ENCODE measurements at places on chromosomes 4 and X.

- DNase-seq: no peak
Observed at GRCh38 chr4:182649698-182650477, 267.3 kb downstream of the DCTD start.

- DNase-seq: no peak
Observed at GRCh38 chr4:67546004-67546356, 677 bp upstream of the CENPC start.

GRCh38 chr4:168409089-168409801, 71.0 kb downstream of the DDX60L start:
- DNase-seq: no peak

DNA sequence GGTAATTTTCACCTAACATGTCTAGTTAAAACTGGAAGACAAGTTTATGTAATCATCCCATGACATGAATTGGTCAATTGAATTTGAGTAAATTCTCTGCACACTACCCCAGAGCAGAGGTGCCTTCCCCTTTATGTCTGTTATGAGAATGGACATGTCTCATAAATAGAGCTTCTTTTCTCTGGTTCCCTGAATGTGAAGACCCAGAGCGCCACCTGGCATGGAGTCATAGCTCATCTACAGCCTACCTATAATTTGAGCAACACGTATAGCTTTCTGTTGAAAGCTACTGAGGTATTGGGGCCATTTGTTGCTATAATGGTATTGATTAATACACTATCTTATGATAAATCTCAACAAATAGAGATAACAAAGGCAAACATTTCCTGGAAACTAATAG, 626.5 kb upstream of the GALNTL6 start:
- DNase-seq: no peak

GRCh38 chr4:39446842-39447573, 11.7 kb downstream of the RPL9 start:
- peak; percentile 35 for DNase-seq

- no peak for DNase-seq
Observed at GRCh38 chrX:47649271-47649670, 1.1 kb downstream of the ELK1 start.

DNA sequence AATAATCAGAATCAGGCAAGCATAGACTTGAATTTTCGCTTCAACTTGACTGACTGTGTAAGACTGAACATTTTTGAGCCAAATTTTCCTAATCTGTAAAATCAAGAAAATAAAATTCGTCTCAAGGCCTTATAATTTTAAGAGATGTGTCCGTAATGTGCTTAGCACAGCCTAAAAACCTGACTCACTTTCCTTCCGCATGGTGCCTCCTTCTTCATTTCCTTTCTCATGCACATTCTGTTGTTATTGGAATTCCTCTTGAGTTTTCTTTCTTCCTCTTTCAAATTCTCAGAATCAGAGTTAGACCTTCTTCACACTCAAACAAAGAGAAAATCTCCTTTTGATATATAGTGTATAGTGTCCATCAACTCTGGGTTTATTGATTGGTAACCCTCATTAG, 208.9 kb upstream of the SLIT2 start:
- DNase-seq: no peak

- no peak for DNase-seq
Observed at GRCh38 chrX:49188468-49189076, 2.4 kb upstream of the PRICKLE3 start.

GRCh38 chr4:168021666-168022065, 70.7 kb upstream of the ANXA10 start:
- DNase-seq: no peak

- no peak for DNase-seq
Observed at GRCh38 chr4:91032725-91033445, 905.7 kb downstream of the CCSER1 start.

DNA sequence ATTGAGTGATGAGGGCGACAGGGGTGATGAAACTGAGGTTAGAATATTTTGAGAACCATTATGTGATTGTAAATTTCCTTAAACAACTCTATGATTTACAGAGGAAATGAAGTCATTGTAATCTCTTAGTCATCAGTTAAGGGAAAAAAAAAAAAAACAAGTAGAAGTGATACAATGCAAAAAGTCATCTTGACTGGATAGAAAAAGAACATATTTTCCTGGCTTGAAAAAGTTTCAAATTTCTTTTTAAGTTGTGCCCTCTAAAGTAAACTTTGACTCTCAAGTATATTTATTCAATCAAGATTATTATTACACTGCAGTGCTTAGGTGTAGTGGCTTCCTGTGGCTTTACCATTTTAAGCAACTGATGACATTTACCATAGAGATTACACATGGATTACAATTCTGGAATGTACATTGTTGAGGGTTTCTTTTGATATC, 40.6 kb downstream of the GABRB1 start:
- no peak for DNase-seq

GRCh38 chr4:89700766-89701423, 136.1 kb downstream of the SNCA start:
- no peak for DNase-seq

DNA sequence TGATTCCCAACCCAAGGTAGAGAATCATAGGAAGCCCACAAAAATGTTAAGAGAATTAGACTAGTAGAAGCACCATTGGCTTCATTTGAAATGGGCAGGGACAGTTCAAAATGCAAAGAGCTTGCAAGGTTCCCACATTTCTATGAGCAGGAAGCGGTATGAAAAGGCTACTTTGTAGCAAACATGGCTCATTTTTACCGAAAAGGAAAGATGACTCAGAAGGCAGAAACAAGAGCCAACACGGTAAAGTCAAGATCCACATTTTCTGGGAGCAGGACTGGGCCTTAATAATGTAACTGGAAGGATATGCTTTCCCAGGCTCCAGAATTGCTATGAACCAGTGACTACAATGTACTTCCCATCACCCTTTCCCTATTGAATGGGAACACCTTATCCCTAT, 89.5 kb downstream of the GLRA3 start:
- DNase-seq: no peak

GRCh38 chr4:10810411-10810810, 125.8 kb upstream of the CLNK start:
- no peak for DNase-seq

DNA sequence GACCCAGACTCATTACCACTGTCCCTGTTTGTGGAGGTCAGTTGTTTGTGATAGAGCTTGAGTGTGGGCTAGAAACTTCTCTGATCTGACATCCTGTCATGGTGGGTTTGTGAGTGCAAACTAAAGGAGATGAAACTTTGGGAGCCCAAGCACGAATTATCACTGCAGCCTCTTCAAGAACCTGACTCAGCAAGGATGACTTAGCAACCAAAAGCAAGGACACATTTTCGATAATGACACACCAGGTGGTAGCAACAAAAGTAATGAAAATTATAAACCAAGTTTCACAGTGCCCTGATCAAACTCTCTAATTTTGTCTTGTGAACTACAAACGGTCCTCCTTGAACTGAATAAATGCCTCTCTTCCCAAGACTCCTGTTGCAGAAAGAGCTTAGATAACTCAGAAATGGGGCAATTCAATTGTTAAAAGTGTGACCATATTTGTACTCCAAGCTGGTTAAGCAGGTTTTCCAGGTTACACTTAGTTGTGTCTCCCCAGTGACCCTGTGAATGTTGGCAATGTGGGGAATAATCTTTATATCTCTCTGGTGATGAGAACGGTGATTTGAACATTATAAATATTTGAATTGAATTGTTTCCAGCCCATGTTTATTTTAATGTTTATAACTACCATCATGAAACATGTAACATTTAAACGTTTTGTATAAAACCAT, 52.6 kb upstream of the ATP8A1 start:
- no peak for DNase-seq

DNA sequence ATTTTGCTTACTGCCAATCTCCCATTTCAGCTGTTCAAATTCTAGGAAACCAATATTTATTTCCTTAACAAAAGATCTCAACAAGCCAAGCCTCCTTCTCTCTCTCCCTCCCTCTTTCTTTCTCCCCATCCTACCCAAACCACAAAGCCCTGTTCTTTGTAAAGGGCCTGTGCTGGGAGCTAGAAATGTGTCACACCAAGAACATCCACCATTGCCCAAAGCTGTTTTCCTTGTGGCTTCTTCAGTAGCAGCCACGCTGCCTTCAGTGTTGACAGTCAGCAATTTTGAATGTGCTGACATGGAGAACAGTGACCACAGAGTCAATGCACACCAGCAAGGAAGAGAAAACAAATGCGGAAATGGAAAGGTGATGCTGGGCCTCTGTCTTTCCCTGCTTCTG, 203.0 kb downstream of the MAML3 start:
- DNase-seq: no peak

GRCh38 chr4:30073011-30073710, 647.0 kb upstream of the PCDH7 start:
- DNase-seq: no peak

DNA sequence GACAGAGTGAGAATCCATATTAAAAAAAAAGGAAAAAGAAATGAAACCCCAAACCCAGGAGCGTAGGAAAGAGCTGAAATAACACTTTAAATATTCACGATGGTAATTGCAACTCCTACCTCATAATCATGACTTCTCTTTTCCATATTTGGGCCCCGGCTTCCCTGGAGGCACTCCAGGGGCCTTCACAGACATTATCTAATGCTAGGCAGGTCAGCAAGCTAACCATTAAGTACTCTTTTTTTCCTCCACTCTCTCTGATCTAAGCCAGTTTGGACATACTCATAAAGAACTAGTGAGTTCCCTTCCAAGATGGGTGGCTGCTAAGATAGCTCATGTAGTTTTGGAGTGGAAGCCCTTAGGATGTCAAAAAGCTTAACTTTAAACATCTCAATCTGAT, 83.2 kb downstream of the SH3KBP1 start:
- no peak for DNase-seq

GRCh38 chr4:139450586-139450985, 3.3 kb upstream of the RAB33B start:
- no peak for DNase-seq

- no peak for DNase-seq
Observed at GRCh38 chr4:124833831-124834505, 121.4 kb upstream of the ANKRD50 start.

GRCh38 chr4:54004463-54004862, 59.9 kb downstream of the CHIC2 start:
- no peak for DNase-seq

GRCh38 chr4:150886597-150886996, 128.5 kb downstream of the LRBA start:
- DNase-seq: no peak

DNA sequence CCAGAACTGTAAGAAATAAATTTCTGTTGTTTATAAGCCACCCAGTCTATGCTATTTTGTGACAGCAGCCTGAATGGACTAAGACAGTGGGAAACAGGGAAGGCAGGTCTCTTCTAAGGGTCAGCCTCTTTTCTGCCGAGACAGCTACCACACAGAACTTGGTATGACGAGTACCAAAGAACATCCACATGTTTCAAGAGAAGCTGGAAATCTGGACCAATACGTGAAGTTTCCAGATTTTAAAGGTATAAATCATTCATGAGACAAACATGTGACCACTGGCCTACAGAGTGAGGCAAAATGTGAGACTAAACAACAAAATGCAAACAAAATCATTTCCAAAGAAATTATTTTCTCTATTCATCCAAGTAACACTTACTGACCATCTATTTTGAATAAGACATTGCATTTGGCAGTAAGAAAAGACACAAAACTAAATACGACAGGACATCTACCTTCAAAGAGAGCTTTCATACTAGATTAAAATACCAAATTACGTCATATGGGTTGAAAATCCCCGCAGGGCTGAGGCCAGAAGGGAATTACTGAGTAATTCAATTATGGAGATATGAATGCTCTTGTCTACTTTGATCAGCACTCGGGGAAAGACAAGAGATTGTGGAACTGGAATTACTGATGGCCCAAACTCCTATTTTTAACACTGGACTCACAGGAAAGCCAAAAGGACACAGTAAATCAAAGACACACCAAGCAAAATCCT, 7.2 kb downstream of the SCARB2 start:
- no peak for DNase-seq

- no peak for DNase-seq
Observed at GRCh38 chr4:109682875-109683274, 20.4 kb downstream of the CASP6 start.

DNA sequence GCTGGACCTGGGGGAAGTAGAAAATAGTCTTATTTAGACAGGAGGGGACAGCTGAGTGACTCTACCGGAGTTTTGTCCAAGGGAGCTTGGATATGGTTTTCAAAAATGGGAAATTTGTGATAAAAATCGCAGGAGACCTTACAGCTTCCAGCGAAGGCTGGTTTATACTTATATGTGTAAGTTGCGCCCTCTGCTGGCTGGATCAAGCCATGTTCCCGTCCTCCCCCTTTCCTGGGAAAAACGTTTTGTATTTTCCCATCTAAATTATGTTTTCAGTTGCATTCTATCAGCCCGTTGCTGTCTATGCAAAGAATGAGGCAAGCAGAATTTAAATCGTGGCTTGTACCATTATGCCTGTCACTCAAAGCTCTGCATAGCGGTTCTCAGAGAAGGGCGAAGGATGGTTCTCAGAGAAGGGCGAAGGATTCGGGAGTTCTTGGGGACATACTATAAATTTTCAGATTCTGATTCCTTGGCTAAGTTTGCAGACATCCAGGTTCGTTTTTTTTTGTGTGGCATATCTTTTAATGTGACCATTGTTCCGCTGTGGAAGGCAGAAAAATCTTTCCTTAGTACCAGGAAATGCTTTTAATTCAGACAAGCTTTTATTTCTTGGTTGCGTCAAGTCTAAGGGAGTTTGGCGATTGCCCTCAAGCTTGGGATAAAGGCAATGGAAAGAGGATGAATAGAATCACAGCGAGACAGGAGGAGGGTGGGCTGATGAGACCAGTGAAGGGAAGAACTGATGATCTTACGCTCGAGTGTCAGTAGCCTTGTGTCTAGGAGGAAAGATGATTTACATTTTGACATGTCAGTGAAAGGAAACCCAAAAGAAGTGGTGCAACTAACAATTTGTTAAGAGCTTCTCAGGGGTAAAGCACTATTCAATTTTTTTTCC, 128.5 kb upstream of the ARX start:
- DNase-seq: peak; percentile 4

DNA sequence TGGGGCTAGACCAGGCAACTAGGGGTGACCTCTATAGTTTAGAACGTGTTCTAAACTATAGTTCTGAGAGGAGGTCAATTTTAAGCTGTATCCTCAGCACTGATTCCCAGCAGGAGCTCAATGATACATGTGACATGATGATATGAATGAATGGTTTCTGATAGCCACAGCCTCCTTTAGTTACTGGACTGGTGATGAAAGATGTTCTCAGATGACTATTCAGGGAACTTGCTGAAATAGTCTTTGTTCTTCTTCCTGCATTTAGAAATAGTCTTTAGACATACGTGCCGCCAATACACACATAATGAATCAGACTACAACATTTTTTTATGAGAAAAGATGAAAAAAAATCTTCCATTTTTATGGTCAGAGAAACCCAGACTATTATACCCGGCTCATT, 116.3 kb upstream of the TMEM150C start:
- no peak for DNase-seq

DNA sequence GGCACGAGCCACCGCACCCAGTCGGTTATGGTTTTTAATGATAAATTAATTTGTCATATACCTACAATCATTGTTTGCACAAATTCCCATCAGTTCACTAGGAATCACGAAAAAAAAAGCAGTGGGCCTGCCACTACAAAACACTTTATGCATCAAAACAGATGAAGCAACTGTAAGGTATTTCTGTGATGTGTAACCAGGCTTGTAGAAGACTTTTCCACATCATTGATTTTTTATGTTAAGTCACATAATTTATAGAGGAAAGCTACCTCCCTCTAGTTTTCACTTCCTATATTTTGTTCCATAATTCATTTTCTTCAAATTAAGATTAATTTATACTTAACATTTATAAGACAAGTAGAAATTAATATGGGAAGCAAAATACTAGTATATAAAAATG, 6.7 kb upstream of the FAM200B start:
- DNase-seq: no peak

- DNase-seq: no peak
Observed at GRCh38 chrX:86137071-86137470, 11.2 kb upstream of the DACH2 start.

- DNase-seq: no peak
Observed at GRCh38 chrX:144901521-144901920, 345.8 kb upstream of the SPANXN1 start.
